ENCODE measurements at places on chromosomes 12 and 14.

DNA sequence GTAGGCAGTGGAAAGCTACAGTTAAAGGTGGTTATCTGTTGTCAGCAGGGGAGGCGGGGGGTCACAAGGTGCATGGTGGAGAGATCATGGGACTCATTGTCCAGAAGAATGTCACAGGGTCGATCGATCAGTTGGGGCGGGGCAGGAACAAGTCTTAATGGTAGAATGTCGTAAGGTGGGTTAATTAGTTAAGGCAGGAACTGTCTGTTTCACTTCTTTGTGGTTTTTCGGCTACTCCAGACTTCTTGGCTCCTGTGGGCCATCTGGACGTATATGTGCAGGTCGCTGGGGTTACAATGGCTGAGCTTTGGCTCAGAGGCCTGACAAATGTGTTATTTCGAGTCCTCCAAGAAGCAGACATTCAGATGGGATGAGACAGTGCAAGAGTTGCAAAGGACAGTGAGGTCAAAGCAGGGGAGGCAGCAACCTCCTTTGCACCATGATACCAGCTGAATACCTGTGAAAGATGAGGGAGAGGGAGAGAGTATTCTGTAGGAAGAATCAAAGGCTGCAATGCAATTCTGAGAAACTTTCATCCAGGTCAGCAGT is 246.9 kb upstream of the TMEM132C start:
- no peak for DNase-seq

DNA sequence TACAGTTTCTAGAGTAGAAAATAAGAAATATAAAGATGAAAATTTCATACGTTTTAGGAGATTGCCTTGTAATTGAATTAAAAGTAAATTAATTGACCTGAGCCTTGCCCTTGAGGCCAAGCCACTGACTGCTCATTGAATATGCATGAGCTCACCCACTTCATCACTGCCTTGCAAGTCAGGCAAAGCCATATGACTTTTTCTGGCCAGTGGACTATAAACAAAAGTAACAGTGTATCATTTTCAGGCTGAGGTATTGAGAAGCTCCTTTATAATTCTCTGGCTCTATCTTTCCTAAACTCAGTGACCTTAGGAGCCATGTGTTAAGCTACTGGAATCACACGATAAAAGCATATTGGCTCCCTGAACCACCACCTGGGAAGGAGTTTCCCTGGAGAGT is 369.3 kb downstream of the NUAK1 start:
- no peak for DNase-seq

DNA sequence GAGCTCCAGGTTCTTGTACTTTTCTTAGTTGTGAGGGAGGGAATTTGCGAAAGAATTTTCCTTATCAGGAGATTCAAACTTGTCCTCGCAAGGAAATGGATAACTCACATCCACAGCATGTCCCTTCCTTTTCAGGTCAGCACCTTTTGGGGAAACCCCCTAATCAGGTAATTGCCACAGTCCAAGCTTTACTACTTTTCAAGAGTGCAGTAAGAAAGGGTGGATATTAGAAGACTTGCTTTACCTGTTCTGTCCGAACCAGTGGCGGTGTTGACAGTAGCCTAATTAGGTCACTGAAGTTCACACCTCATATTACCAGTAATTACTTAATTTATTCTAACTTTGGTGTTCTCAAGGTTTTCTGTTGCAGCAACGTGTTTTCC is 6.7 kb upstream of the C12orf50 start:
- DNase-seq: peak; percentile 6

- peak; percentile 72 for DNase-seq
Measured at GRCh38 chr12:67827820-67828383, 161.3 kb upstream of the IFNG-AS1 start.

DNA sequence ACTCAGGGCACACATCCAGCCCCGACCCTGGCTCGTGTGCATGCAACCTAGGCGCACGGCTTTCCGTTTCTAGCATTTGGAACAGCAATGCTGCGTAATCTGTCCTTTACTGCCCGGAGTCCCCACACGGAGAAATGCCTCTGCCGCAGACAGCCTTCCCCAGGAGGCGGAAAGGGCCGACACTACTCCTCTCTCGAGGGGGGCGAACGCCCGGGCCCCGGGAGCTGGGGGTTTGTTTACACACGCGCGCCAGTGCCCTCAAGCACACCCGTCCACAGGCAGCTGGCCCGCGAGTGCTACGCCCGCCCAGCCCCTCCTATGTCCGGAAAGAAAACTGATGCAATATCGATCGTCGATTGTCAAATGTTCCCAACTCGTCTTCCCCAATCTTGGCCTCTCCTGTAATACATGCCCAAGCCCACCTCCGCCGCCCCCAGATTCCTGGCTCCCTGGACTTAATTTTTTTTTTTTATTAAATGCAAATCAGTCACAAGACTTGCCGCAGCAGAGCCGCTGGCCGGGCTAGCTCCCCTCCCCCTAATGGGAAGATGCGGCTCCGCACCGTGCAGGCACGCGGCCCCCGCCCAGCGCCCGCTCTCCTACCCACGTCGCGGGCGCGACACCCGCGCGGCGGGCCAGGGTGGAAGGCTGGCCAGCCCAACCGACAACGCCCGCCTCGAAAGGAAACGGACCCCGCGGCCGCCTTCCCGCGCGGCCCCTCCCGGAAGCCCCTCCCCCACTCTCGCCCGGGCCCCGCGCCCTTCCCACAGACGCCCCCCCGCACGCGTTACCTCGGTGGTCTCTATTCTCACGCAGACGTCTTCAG is 642 bp downstream of the SLC38A2 start:
- peak; percentile 31 for DNase-seq

DNA sequence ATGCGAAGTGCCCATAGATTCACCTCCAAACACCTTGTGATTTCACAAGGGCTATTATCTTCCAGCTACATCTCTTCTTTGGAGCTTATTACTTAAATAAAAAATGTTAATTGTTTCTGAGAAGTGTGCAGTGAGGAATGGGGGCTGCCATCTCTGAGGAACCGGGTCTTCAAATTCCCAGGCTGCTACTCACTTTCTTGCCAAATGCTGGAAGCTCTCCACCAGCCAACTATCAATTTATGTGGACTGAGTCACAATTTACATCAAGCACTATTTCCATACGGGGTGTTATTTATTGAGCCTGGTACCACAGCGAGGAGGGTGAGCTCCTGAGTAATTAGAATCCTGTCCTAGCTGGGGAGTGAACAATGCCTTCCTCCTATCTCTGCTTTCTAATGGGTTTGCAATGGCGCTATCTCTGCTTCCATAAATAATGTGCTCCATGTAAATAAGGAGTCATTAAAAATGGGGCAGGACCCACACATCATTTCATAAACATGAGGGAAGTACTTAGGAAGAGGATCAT is 898.3 kb downstream of the VRK1 start:
- no peak for DNase-seq

All from CD4-positive, alpha-beta T cell treated with Interleukin-4 for 4 hours (primary cell).